Activated T-helper 17 cell treated with anti-CD3 and anti-CD28 coated beads, Interleukin-2, amount 50 U/mL, for 72 hours (primary cell): ENCODE measurements at places on chromosomes 11 and 22. TPM values are rescaled to one million over a fixed set of nuclear protein-coding genes. Genes with fewer than 3 reads are reported as not detected.
A peak's percentile ranks its signal among the peaks of the same experiment; 100 is the strongest.

Gene CHST1
- not detected for total RNA-seq

DNA sequence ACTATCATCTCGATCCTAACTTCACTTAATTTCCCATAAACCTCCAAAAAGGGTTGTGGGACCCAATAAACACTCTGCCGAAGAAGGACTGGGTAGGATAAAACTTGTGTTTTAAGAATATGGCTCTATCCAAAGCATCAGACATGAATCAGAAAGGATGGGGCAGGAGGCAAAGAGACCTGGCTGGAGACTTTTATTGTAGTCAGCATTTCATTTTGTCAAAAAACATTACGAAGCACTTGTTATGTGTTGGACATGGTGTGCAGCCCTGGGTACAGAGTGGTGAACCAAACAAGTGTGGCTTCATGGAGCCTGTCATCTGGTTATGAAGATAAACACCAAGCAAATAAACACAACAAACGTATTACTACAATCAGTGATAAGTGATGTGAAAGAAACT is 17.3 kb downstream of the IL10RA start:
- peak; percentile 2 for ATAC-seq

DNA sequence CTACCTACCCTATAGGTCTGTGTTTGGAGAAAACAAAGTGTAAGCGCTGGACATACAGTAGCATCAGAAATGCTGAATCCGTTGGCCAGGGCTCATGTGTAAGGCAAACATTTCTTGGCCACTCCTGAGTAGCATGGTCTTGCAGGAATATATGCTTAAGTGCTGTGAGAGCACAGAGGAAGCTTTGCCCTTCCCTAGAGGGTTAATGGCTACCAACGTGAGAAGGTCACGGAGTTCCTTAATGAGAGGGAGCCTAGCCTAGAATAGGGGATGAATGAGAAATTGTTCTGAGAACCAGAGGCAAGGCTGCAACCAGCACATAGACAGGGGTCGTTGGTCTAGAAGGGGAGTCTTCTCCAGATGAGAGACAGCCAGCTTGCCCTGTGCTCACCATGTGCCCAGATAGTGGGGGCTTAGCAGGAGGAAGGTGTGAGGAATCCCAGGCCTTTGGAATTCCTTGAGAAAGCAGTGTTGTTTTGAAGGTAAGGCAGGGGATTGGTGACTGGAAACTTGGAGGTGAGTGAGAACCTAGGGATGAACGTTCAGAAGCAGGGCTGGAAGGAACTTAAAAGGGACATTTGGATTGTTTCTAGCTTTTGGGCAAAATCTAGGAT is 29.5 kb downstream of the RCOR2 start:
- ATAC-seq: no peak

DNA sequence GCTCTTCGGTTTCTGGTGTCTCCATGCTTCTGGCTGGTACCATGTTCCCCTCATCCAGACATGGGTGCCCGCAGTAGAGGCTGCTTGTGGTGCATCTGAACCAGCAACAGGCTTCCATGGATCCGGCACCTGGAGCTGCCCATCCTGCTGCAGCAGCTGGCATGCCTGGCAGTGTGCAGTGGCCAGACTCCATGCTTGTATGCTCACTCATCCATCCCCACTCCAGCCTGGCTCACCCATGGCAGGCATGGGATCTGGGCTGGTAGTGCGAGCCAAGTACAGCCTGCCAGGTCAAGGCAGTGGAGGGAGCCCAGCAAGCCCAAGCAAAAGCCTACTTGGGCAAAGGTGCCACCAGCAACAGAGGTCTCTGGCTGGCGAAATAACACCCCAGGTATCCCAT is 6.2 kb upstream of the OR5W2 start:
- ATAC-seq: no peak
